Progenitor cell of endocrine pancreas (in vitro differentiated cells): ENCODE measurements at places on chromosomes 11 and 22. TPM values are rescaled to one million over a fixed set of nuclear protein-coding genes. Genes with fewer than 3 reads are reported as not detected.

The NFAM1 gene
- 0.31 and 0.69 TPM in 2 replicates for total RNA-seq

The ACRV1 gene
- 0.50 and 0.55 TPM in 2 replicates for total RNA-seq

The GGTLC3 gene
- 0.55 TPM in 1 of 2 replicates, not detected in the other for total RNA-seq

The PGR gene
- not detected in 2 replicates for total RNA-seq

GRCh38 chr11:101497291-101497690, 86.5 kb downstream of the TRPC6 start:
- no peak overlapping the region for H3K4me3 ChIP-seq
- H3K36me3 ChIP-seq: no peaks in the 10 kb centered on the region
- no peak overlapping the region for H3K27ac ChIP-seq
- no peak for DNase-seq
- H3K27me3 ChIP-seq: no peaks in the 10 kb centered on the region

DNA sequence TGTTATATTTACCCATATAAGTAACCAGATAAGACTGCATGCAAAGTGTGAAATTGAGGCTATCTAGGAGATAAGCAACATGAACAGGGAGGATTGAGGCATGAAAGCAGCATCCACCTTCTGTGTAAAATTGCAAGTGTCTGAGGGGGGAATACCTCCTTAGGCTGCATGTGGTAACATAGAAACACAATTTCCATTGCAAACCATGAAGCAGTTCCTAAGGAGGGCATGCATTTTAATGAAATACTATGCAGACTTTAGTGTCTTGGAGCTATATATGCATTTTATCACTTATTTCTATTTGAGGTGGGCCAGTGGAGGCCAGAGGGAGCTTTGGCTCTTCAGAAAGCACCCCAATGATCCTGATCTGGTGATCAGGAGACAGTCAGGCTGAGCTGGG, 160.2 kb downstream of the C11orf91 start:
- H3K27ac ChIP-seq: no peak overlapping the region
- no peaks in the 10 kb centered on the region for H3K36me3 ChIP-seq
- no peak overlapping the region for H3K4me3 ChIP-seq
- no peaks in the 10 kb centered on the region for H3K4me1 ChIP-seq
- DNase-seq: no peak

DNA sequence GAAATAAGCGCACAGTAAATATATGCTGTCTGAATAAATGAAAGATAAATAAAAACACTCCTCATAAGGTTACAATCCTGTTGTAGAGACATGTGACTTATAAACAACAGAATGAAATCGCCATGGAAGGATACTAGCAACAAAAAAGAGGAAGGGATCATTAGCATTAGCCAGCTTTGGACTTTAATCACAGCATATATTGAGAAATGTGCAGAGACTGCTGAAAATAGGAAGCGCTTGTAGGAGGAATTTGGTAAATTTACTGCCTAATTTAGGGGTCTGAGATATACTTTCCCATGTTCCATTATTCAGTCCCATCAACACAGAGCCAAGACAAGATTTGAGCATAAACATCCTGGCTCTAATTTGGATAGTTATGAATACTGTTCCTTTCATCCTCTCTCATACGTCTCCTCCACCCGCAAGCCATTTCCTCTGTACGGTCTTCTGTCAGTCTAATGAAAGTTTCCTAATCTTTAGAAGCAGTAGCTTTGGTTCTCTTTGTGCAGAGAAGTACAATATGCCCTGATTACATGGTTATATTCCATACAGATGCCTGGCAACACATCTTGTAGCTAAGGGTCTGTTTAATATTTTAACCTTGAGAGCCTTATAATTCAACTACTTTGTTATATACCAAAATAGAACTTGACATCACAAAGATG, 37.1 kb upstream of the AKIP1 start:
- no peaks in the 10 kb centered on the region for H3K36me3 ChIP-seq
- DNase-seq: no peak
- peaks cover 11% of the 10 kb centered on the region for H3K4me1 ChIP-seq

DNA sequence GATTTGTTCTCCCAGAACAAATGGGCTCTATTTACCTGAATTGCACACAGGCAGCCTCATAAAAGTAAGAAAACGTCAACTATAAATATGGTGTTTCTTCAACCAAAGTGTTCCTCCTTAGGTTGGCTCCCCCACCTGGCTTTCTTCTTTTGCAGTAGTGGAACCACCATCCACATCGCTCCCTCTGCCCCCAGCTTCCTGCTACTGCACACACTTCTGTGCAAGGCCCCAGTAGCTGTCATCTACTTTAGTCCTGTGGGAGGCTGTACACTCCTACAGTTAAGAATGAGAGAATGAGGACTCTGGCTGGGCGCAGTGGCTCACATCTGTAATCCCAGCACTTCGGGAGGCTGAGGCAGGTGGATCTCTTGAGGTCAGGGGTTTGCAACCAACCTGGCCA, 89.5 kb downstream of the BMAL1 start:
- no peaks in the 10 kb centered on the region for H3K36me3 ChIP-seq
- no peak overlapping the region for H3K4me3 ChIP-seq
- no peaks in the 10 kb centered on the region for H3K27me3 ChIP-seq
- peaks cover 2% of the 10 kb centered on the region for H3K4me1 ChIP-seq
- no peak for DNase-seq

DNA sequence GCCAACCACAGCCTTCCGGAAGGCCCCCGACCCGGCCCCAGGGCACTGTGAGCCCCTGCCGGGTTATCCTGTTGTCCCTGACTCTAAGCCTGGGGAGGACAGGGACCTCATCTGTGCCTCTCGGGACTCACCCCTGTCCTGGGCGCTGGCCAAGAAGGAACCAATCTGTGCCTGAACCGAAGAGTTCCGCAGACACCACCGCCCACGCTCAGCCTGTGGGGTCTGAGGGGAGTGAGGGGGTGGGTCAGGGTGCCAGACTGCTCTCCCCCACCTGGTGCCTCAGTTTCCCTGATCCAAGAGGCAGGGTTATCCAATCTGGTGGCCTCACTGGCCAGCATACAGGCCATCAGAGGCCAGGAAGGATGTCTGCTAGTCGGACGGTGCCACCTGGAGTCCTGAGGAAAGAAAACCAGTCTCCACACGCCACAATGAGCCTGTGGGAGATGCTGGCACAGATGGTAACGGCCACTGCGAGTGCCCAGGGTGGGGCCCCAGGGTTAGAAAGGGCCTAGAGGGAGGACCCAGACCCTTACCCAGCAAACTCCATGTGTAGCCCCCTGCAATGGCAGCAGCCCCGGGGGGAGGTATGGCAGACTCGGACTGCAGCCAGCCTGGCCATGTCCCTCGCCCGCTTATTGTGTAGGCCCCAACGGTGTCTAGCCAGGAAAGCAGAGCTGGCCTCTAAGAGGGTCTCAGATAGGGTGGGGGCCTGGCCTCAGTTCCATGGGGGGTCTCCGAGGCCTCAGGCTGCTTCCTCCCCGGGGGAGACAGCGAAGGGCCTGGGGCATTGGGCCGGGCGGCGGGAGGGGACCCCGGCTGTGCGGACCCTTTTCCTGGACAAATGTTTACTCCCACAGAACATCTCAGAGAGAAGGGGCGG, 827 bp upstream of the TNNT3 start:
- no peaks in the 10 kb centered on the region for H3K36me3 ChIP-seq
- H3K27ac ChIP-seq: no peak overlapping the region
- DNase-seq: no peak
- H3K4me1 ChIP-seq: no peaks in the 10 kb centered on the region
- H3K27me3 ChIP-seq: peaks cover 20% of the 10 kb centered on the region

GRCh38 chr22:50418624-50419023, 56.2 kb downstream of the SBF1 start:
- no peak for DNase-seq
- peaks cover 21% of the 10 kb centered on the region for H3K36me3 ChIP-seq
- H3K4me1 ChIP-seq: no peaks in the 10 kb centered on the region
- no peak overlapping the region for H3K4me3 ChIP-seq

- no peak overlapping the region for H3K4me3 ChIP-seq
- peaks cover 13% of the 10 kb centered on the region for H3K4me1 ChIP-seq
- H3K36me3 ChIP-seq: no peaks in the 10 kb centered on the region
- no peak overlapping the region for H3K27ac ChIP-seq
Observed at GRCh38 chr11:16225623-16226022, 130.7 kb downstream of the SOX6 start.
